ENCODE measurements at places on chromosomes 6 and 20. TPM values are rescaled to one million over a fixed set of nuclear protein-coding genes. Genes with fewer than 3 reads are reported as not detected.

- DNase-seq, result no peak
Measured at GRCh38 chr6:3368685-3369084, 88.2 kb downstream of the SLC22A23 start.

DNA sequence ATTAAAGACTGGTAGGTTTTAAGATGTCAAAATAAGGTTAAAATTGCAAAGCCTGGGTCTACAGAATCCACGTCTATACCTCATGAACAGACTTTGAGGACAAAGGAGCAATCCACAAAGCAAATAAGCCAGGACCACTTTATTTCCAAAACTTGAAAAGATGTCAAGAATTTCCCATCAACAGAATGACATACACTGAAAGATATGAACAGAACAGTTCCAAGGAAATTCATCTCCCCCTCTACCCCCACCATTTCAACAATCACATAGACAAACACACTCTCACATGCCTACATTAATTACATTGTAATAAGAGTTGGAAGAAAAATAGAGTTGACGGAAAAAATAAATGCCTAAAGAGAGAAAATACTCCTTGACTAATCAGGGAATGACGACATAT lies 45.2 kb upstream of the NHSL1 start:
- no peak for DNase-seq

DNA sequence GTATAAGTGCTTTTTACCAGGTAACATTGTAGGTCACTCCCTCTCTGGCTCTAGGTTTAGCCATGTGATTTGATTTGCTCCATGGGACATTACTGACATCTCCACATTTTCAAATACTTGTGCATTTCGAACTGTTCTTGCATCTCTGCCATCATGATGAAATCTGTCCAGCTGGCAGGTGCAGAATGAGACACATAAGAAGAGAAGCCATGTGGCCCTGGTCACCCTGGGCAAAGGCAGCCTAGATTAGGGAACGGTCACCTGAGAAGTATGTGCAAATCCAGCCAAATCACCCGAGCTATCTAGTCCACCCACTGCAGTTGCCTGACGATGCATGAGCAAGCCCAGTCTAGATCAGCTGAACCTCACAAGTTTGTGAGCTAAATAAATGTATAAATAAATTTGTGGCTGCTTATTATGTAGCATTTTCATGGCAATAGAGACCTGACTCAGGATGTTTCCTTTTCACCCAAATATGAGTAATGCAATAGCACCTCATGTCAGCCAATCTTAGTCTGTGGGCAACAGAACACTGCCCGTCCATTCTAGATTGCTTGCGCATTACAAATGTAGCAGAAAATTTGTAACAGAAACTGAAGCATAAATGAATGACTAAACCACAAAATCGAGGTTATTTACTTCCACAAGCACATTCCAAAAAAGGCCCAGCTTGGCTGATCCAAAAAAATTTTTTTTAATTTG lies 115.2 kb downstream of the PAK5 start:
- DNase-seq, result no peak

DNA sequence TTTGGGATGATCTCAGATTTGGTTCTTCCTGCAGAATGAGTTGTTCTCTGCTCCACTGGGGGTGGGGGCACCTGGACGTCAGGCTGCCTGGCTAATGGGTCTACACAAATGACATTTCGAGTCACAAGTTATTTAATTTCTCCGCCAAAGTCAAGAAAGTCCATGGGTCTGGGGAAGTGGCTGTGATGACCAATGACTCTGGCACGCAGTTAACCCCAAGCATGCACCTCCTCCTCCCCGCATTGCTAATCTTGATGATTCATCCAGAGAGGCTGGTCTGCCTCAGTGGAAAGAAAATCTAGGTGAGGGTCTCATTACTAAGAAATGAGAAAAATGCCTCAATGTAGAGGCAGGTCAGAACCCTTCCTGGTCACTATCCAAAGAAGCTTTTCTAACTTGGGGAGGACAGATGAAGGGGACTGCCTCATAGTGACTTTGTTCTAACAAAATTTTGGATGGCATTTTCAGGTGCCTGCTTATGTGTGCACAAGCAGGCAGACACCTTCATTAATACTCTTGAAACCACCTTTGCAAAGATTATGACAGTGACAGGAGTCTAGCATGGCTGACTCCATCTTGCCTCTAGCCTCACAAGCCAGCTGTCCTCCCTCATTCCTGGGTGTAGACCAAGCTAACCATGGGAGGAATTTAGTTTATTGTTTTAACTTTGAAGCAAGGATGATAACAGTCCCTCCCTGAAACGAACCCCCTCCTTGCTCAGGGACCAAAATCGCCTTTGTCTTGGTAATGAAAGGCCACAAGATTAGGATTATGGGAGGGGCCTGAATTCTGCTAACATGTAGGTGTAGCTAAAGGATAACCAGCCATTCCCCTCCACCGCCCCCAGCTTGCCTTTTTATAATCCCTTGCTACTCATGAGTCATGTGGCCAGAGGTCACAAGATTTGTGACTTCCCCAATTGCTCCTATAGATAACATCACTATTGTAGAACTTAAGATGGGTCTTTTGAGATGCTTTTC lies 98.6 kb upstream of the MRPS10 start:
- DNase-seq, result peak; percentile 56

DNA sequence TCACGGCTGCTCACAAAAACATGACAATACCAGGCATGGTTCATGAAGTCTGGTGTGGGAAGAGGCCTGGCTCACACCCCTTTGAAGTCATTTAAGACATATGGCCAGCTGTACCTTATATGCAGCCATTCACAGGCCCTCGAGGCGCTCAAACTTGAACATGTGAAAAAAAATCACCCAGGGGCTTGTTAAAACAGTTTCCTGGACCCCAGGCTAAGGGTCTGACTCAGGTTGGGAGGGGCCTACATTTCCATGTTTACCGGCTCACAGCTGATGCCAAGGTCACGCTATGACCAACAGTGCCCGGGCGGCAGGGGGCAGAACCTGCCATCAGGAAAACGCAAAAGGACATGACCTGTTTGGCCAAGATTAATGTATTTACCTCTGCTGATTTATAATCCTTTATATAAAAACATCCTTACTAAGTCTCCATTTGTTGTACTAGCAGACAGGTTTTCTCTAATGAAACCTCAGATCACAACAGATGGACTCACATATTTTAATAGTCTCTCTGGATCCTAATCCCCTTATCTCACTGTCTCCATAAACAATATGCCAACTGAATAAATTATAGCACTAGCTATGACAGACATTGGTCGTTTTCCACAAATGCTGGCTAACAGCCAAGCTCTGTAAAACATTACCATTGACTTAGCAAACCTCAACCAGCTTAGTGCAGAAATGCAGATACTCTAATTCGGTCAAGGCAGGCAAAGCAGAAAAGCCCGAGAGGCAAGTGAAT lies 19.9 kb downstream of the EZR start:
- no peak for DNase-seq

DNA sequence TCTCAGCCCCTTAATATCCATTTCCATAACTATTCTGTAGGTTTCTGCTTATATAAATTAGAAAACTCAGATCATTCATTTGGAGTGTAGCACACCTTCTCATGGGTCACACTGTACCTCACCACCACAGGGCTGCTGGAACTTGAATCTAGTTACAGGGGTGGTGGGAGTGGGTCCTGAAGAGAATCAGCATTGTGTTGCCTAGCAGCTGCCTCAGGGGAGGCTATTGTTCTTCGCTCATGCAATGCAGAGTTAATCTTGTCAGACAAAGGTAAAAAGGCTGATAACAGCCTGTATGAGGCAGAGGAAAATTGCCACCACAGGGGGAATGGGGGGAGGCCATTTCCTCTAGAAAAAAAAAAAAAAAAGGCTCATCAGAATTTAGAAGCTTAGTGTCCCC lies 496.0 kb upstream of the ADGRB3 start:
- no peak for DNase-seq

GRCh38 chr6:28251661-28252008 lies 434 bp downstream of the ZKSCAN4 start:
- no peak for DNase-seq

Gene SLC16A10
- total RNA-seq, result not detected

Gene RAET1G
- total RNA-seq, result 0.67 TPM

Gene EYA2
- not detected for total RNA-seq

All from pulmonary artery endothelial cell (primary cell).